H1 (cell line): ENCODE measurements at places on chromosomes 11 and 22.

GRCh38 chr11:14644226-14645014, 816 bp downstream of the PDE3B start:
- no peak for DNase-seq

DNA sequence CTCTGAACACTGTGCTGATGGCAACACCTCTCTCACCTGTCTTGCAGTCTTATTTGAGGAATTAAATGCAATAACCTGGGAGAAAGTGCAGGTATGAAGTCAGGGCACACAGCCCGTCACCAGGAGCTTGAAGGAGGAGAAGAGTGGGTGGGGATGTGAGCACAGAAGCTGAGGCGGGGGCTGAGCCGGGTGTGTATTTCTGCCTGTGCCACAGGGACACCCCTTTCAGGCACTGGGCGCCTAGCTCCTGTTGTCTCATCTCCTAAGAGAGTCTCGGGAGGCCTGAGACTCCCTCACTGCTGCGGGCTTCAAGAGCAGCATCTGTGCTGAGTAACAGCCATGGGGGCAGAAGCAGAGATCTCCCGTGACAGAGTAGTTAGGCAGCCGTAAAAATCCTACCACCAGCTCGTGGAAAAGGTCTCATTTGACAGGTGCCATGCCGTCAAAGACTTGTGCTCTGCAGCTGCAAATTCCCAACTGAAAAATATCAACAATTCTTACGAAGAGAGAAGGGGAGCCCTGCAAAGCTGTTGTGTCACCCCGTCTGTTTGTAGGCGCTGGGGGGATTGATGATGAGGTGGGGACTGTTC, 26.8 kb downstream of the PARVB start:
- DNase-seq = no peak

GRCh38 chr11:113202431-113202830, 112.0 kb upstream of the TTC12 start:
- DNase-seq = no peak

DNA sequence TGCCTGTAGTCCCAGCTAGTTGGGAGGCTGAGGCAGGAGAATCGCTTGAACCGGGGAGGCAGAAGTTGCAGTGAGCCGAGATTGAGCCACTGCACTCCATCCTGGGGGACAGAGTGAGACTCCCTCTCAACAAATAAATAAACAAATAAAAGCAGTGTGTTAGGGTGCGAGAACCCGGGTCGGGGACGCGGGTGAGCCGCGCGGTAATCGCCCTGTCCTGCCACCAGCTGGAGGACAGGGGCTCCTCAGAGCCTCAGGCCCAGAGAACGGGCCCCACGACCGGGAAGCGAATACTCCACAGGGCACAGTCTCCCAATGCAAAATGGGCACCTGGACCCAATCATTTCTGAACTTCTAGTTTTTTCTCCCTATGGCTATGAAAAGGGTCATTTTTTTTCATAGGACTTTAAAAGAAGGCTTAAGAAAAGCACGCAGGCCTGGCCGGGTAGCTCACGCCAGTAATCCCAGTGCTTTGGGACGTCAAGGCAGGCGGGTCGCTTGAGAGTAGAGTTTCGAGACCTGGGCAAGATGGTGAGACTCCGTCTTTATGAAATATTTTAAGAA, 744 bp upstream of the MCM5 start:
- DNase-seq = no peak

DNA sequence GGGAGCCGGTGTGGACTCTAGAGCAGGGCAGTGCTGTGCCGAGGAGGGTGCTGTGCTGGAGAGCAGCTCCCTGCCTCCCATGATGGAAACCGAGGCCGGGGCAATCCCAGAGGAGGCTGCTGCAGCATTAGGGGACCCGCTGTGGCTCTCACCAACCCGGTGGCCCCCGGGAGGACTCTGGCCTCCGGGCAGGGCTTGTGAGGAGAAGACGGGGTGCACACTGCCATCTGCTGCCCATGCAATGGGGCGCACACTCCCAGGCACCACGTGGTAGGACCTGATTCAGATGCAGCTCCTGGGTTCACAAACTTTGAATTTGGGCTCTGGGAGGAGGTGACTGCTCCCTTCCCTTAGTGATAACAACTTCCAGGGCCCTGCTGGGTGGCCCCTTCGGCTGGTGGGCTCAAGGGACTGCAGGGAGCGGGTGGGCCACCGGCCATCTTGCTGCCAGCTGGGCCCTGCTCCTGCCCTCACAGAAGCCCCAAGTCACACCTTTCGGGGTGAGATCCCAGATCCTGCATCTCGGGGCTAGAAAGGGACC, 93.8 kb upstream of the FGF3 start:
- DNase-seq = peak; percentile 50

- no peak for DNase-seq
These were observed 19.4 kb downstream of the TRPM5 start for GRCh38 chr11:2424811-2425495.

DNA sequence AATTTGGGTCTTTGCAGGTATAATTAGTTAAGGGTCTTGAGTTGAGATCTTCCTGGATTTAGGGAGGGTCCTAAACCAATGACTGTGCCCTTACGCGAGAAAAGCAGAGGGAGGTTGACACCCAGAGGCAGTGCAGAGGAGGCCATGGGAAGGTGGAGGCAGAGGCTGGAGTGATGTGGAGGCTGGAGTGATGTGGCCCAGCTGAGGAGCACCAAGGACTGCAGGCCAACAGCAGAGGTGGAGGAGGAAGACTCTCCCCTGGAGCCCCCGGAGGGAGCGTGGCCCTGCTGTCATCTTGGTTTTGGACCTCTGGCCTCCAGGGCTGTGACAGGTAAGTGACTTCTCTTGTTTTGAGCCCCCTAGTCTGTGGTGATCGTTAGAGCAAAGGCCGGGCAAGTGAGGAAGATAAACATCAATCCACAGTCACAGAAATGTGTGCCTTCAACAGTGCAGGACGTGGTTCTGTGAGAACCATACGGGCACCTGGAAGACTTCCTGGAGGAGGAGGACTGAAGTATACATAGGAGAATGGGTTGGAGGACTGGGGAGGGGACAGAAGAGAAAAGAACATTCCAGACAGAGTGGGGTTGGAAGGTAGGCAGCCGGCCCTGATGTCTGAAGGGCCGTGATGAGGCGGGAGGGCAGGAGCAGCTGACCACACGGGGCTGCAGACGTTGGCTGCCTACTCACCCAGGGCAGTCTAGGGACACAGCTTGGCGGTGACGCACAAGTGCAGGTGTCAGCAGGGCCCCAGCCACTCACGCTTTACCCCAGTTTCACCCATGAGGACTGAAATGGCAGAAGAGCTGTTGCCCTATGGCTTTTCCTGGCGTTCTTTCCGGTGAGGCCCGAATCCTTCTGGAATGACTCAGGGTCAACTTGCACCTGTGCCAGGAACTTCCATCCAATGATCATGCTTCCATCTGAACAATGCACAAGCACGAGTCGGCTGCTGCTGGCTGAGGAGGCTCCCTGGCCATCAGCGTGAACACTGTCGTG, 270.2 kb downstream of the CTTN start:
- no peak for DNase-seq

DNA sequence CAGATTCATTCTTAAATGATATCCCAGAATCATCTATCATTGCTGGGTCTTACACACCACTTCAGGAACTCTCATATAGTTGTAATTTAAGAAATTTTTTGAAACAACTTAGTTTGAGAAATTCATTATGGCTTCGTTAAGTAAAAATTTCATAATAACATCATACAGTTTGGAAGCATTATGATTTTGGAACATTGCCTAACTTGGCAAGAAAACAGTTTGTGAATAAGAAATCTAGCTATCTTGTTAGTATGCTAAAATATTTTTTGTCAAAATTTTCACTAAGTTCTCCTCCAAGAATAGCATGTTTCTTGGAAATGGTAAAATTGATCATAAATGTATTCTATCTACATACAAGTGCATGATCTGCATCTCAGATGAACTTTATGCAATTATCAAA, 217.7 kb downstream of the CNTN5 start:
- DNase-seq = no peak

GRCh38 chr22:30416403-30416802, 9.2 kb upstream of the MTFP1 start:
- DNase-seq = no peak

GRCh38 chr11:19984048-19984742, 176.1 kb downstream of the DBX1 start:
- DNase-seq = no peak

- DNase-seq = no peak
These were observed 28.7 kb downstream of the POU2F3 start for GRCh38 chr11:120268686-120269085.

DNA sequence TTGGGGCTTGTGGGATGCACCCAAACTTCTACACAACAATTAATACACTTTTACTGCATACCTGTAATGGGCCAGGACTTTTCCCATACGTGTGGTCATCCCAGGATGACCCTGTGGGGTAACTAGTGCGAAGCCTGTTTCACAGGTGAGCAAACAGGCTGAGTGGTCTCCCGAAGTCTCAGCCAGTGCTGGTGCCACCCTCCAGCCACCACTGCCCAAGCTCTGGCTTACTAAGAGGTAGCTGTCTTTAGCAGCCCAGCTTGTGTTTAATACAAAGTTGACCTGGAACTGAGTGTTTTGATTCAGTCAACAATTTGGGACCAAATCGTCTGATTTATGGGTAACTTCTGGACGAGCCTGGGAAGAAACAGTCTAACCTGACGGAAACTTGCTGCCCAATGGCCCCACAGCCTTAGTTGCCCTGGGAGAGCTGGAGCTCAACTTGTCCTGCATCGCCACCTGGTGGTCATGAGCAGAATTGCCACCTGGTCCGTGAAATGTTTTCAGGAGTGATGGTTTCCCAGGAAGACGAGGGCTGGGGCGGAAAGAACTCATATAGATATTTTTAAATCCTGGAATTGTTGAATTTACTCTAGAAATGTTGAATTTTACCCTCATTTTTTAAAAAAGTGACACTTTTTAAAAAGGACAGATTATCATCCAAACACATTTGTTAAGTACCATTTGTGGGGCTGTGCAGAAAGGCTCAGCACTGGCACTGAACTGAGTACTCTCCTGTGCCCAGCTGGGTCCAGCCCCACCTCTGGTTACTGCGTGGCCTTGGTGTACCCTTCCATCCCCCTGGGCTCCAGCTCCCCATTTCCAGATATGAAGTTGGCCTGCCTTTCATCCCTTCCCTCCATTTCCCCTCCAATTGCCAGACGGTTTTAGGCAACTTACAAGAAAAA, 95.5 kb upstream of the PARVA start:
- DNase-seq = peak; percentile 57

DNA sequence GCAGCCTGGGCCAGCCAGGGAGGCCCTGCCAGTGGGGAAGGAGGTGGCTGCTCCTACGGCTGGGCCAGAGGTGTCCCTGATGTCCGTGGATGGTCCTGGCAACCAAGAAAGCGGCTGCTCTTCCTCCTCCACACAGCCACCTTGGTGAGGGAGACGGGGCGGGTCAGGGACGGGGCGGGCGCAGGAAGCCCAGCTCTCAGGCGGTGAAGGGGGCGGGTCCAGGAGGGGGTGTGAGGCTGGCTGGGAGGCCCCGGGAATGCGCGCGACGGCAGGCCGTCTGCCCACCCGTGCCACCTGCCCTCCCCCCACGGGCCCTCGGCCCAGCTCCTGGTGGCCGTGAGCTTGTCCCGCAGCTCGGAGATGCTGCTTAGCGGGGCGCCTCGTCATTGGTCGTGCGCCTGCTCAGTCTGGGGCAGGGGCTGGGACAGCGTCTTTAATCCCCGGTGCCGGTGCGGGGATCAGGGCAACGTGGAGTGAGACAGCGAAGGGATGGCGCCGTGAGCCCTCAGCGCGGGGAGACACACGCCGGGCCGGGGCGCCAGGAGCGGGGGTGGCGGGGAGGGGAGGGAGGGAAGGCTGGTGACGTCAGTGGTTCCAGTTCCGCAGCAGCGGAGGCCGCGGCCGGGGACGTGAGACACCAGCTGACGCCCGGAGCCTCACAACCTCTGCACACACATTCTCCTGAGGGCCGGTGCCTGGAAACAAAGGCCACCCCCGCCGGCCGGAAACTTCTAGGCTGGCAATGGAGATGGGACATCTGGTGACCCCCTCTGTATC, 6.7 kb upstream of the BRSK2 start:
- DNase-seq = peak; percentile 78

DNA sequence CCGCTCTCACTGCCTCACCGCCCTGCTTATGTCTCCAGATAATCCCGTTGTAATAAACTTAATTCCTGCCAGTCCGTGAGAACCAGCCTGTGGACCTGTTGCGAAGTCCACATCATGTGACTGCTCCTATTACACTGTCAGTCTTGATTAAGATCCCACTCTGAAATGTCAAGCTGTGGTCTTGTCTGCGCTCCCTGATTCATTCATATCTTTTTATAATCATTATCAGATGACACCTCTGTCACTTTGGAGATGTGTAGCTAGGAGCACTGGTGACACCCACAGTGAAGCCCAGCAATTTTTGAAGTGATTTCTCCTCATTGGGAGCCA, 377.3 kb downstream of the TBC1D22A start:
- DNase-seq = no peak

DNA sequence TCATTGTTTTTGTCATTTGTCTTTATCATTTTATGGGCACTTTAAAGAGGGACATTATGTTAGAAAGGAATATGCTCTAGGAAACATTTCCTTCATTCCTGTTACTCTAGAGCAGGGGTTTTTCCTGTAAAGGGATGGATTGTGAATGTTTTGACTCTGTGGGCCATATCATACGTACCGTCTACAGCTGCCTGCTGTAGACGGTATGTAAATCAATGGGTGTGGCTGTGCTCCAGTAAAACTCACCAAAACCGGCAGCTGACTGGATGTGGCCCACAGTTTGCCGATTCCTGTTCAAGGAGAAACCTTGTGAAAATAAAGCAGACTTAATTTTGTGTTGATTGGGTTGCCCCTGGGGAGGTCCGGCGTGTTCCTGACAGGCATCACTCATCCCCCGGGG, 7.3 kb downstream of the IGHMBP2 start:
- DNase-seq = no peak

DNA sequence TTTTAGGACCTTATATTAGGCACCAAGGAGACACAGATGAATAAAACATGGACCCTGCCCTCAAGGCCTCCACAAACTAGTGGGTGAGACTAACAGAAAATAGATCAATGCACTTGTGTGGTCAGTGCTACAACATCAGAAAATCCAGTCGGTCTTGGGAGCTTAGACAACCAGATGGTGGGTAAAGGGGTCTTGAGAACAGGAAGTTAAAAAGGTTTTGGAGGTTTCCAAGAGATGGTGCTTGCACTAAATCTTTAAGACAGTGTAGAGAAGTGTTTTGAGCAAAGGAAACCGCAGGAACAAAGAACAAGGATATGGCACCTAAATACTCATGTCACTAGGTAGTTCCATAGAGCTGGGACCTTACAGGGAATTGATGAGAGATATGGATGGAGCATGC, 56.2 kb downstream of the GALNT18 start:
- DNase-seq = no peak

GRCh38 chr11:19435306-19435989, 194.7 kb upstream of the E2F8 start:
- no peak for DNase-seq

DNA sequence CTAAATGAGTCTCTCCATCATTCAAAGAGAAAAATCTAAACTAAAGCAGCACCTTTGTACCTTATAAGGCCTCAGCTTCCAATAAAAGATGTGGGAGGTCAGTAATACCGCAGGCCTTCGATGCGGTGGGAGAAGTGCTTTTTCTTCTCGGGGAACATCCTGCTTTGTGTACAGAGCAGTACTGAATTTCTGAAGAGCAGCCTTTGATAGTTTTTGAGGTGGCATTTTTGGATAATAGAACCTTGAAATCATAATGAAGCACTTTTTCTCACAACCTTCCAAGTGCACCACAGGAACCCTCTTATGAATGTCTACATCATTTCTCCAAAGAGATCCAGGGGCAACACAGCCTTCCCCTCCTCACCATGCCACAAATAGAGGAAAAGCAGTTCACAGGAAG, 39.6 kb downstream of the LRRC4C start:
- no peak for DNase-seq
